ENCODE measurements at places on chromosomes 5 and 9.

DNA sequence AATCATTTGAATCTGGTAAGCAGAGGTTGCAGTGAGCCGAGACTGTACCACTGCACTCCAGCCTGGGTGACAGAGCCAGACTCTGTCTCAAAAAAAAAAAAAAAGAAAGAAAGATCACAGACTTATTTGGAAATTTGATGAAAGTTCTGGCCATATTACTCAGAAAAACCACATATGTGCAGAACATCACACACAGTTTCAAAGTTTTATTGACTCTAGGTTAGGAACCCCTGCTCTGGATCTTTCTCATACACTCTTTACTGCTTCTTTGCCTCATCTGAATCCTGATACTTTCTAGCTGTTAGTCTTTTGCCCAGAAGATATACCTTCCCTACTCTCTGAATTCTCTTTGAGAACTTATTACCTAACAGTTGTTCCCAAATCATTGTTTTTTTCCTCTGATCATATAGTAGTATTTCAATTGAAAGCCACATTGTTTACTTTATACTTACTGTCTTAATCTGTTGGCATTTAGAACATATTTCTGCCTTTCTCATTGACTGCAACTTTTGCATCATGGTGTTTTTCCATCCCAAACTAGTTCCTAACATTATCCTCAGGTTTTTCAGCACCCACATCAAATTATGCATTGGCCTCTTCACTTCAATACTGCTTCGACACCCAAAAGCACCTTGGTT is 68.7 kb downstream of the LNPEP start:
- DNase-seq: no peak

DNA sequence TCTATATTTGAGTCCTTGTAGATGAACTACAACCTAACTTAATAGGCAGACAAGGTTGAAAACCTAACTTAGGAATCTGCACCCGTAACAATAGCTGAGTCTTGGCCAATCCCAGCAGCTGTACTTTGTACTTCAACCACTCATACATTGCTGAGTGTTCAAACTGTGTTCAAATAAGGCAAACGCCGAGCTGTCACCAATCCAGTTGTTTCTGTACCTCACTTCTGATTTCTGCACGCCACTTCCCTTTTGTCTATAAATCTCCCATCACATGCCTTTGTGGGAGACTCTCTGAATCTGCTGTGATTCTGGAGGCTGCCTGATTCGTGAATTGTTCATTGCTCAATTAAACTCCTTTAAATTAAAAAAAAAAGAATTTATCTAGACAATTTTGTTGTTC is 167.8 kb upstream of the TUT7 start:
- DNase-seq: no peak

DNA sequence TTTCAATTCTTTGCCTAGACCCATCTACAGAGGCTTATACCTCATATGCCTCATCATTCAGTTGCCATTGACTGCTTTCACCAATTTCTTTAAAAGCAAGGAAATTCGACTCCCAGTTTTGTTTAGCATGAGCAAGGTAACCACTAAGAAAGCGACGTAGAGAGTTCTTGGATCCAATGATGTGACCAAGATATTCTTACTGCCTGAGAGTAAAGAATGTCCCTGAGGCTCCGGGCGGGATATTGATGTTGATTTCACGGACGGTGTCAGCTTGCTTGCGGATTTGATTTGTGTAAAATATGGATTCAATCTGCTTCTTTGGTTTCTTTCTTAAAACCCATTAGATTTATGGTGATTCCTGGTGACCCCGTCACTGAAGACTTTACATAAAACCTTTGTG is 135.1 kb upstream of the ICE1 start:
- DNase-seq: no peak

- no peak for DNase-seq
Measured at GRCh38 chr5:126686451-126687126, 85.8 kb downstream of the PHAX start.

GRCh38 chr9:72923077-72923476 is 29.8 kb downstream of the ALDH1A1 start:
- DNase-seq: no peak

DNA sequence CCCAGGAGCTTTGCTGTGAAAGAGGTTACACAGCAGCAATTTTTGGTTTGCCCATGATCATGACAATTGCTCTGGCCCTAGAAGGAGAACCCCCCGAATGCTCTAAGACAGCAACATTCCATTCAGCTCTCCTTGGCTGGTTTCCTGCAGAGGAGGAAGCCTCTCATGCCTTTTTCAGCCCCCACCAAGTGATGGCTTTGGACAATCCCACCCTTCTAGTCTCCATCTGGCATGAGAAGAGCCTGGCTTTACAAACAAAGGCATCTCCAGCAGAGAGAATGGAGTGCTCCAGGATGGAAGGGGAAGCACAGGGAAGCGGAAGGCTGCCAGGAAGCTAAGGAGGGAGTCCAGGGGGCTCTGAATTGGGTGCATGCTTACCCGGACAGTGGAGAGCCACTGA is 98.4 kb downstream of the CRB2 start:
- DNase-seq: no peak

- peak; percentile 61 for DNase-seq
Measured at GRCh38 chr9:129783516-129784361, 19.2 kb upstream of the TOR1B start.

GRCh38 chr5:41416336-41416735 is 94.1 kb downstream of the PLCXD3 start:
- no peak for DNase-seq

DNA sequence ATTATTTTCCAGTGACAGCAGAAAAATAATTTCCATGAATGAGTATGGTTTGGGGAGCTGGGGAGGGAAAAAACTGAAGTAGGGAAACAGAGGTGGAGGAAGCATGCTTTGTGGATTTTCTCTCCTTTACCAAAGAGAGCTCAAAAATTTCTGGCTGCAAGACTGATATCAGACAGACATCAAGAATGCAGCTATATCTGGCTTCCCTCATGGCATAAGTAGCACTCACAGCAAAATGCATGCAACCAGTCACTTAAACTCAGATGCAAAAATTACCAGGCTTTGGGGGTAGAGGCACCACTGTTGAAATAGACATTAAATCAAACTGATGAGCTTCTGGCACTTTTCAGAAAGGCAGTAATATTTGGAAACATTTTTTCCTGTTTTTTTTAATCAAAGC is 196.9 kb downstream of the TSSK1B start:
- no peak for DNase-seq

DNA sequence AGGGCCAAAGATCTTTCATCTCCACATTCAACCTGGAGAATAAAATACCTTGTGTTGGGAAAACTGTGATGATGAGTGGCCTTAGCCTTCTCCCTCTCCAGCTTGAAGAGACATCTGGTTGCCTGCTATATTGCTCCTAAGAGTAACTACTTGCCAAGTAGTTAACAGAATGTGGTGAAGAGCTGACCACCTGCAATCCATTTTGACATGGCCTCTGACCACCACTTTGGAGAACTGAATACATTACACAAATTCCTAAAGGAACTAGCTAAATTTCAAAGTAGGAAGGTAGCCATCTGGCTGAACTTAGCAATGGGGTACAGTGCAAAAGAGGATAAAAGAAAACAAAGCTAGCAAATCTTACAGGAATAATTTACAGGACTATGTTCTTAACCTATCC is 7.2 kb downstream of the TBCA start:
- no peak for DNase-seq

GRCh38 chr9:68500457-68501381 is 40.0 kb downstream of the TMEM252 start:
- no peak for DNase-seq

- no peak for DNase-seq
Measured at GRCh38 chr5:36056422-36056821, 10.3 kb downstream of the UGT3A2 start.

- no peak for DNase-seq
Measured at GRCh38 chr5:124566875-124567450, 179.5 kb downstream of the ZNF608 start.

DNA sequence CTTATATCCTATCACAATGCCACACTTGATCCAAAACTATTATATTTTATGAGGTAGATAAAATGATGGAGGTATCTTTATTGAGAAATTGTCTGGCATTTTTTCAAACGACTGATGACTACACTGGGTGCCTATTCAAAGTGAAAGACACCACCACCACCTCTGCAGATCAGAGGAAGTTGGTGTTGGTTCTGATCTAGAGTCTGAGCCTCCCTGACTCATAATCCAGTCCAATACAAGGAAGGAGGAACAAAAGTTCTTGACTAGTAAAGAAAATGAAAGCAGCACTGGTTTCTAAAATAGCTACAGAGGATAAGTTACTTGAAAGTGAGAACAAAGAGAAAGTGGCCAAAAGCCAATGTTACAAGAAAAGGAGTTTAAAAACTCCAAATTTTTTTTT is 139.9 kb downstream of the RFX3 start:
- DNase-seq: no peak

DNA sequence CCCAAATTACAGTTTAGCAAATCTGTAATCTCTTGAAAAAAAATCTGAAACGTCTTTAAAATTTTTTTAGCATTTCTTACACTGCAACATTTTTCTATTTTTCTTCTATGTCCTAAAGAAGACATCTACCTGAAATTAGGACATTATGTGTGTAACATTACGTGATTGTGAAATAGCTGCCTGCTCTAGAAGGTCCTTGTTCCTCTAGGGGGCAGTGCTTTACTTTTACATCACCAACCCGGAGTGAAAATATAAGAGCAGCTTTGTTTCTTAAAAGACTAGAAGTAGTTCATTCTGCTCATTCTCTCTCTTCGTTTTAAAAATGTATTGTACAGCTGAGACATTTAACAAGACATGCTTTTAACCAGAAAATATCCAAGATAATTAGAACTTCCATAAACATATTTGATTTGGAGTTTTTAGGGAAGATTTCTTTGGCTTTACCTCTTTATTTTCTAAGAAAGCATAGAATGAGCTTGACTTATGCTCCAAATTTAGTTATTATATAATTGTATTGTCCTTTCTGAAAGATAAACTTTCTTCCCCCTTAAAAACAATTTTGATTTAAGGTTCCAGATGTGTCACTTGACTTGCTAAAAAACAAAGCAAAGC is 48.1 kb upstream of the RIOK2 start:
- no peak for DNase-seq

DNA sequence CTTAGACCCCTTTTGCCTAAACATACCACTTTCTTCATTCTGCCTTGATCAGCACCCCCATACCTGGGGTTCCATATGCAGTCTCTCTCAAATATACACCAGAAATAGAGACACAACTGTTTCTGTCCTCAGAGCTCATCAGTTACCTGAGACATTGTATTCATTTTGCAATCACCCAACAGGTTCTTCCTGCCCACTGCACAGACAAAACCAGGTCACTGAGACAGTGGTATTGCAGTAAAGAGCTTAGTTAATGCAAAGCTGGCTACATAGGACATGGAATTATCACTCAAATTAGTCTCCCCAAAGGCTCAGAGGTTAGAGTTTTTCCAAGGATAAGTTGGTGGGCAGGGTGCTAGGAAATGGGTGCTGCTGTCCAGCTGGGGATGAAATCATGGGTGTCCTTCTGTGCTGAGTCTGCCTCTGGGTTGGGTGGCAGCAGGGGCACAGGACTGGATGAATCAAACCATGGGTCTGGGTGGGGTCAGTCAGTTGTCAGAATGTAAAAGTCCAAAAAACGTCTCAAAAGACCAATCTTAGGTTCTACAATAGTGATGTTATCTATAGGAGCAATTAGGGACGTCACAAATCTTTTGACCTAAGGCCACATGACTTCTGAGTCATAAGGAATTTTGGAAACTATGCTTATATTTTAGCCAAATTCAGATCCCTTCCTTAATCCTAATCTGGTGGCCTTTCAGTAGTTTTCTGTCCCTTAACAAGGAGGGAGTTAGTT is 41.0 kb downstream of the KCNV2 start:
- no peak for DNase-seq

GRCh38 chr9:118635416-118635815 is 733.8 kb downstream of the BRINP1 start:
- DNase-seq: no peak

- no peak for DNase-seq
Measured at GRCh38 chr9:5949103-5949699, 58.5 kb downstream of the MLANA start.

- no peak for DNase-seq
Measured at GRCh38 chr5:123450114-123450513, 26.9 kb upstream of the CEP120 start.

- no peak for DNase-seq
Measured at GRCh38 chr9:121269642-121270254, 1.8 kb downstream of the GSN start.

DNA sequence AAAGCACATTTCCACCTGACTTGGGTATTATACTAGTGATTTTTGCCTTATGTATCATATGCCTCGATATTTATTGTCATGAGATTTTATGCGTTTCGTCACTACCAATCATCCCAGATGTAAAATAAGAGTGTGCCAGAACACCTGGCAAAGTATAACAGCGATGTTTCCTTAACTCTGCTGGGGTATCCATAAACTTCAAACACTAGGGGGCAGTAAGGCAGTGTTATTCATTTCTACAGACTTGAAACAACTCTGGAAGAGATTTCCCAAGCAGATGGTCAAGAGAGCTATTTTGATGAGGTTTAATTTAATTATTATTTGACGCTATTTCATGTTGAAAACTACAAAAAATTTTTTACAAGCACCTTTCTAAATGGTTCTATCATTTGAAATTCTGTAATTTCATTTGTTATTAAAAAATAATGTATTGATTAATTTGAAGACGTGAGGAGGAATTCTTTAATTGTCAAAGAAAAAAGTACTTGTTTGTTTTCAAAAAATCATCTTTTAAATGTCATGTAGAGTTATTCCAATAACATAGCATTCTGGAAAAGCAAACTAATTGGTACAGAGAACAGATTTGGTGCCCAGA is 388.5 kb upstream of the CTNND2 start:
- DNase-seq: no peak

DNA sequence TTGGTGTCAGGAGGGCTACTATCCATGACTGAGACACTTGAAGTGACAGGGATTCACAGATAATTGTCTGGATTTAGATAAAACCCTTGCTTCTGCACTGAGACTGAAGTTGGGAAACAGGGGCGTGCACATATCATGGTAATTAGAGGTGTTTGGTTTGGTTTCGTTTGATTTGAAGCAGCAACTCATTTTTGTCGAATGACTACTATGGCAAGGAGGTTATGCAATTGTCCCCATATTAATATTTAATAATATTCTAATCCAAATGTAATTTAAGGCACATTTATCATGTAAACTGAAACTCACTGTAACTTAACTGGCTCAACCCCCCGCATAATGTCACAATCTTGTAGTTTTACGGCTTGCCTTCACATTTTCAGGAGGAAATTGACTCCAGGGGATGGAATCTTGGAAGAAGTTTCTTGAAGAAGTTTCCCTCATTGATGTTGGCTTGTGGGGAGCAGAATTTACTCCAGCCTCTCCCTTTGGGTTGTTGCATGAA is 12.5 kb downstream of the ZNF366 start:
- no peak for DNase-seq

- DNase-seq: no peak
Measured at GRCh38 chr5:8879248-8879647, 666.6 kb downstream of the SEMA5A start.

- DNase-seq: no peak
Measured at GRCh38 chr5:10607023-10607665, 43.3 kb downstream of the ANKRD33B start.

All from activated CD4-positive, alpha-beta T cell treated with anti-CD3 and anti-CD28 coated beads for 1 hour (primary cell).